ENCODE measurements at places on chromosomes 6 and 20.

DNA sequence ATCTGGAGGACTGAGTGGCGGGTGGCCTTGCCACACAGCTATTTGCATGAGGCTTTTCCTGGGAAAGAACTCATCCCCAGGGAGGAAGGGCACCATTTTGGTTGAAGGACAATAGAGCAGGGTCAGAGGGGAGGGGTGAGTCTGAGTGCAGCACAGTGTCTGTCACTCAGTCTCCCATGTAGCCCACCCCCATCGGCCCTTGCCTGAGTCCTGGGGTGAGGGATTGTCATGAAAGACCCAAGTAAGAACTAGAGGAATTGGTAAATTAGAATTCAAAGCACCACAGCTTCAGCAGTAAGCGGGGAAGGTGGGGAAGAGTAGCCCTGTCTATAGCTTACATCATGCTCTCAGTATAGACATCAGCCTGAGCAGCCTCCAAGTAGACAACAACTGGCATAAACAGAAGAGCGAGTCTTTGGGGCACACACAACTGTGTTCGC is 90.4 kb upstream of the TMEM30A start:
- no peak for DNase-seq

DNA sequence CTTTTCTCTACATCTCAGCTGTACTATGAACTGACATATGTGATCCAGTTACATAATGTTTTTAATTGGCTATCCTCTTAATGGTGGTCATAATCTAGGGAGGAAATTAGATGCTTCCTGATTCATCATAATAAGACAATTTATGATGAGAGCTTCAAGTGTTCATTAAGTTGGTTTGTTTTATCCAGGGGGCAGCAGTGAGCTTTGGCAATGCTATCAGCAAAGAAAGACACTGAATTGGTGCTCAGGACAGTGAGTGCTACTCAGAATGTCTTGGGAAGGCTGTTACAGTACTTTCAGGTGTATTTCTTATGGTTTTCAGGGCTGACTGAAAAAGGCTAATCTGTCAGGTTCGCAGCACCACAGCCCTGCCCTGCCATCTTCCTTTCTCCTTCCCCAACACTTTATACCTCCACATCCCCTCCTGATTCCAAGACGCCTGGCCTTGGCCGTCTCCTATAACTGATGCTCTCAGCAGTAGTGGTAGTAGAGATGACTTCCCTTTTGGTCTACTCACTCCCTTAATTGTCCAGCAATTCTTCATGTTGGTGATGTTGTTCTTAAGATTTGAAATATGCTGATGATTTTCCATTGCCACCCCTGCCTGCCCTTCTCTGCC is 67.0 kb upstream of the TNFAIP3 start:
- peak; percentile 26 for DNase-seq

- DNase-seq, result peak; percentile 10
Measured at GRCh38 chr6:45741437-45742171, 274.1 kb downstream of the CLIC5 start.

DNA sequence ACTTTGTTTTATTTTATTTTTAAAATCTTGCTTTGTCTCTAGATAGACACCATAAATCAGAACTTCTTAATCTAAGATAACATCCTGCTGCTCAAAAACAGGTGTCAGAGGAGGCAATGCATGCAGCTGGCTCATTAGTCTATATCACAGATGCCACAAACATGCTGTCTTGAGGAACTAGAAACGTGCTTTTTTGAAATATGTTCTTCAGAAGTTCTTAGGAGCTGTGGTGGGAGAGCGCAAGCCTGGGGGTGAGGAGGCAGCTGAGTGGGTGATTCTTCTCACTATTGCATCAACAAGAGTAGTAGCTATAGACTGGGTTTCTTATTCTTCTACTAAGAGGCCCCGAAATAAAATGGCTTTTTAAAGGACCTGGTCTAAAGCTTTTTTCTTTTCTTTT is 23.4 kb downstream of the IL22RA2 start:
- DNase-seq, result no peak

- DNase-seq, result peak; percentile 33
Measured at GRCh38 chr6:81934936-81935335, 182.5 kb upstream of the TENT5A start.

DNA sequence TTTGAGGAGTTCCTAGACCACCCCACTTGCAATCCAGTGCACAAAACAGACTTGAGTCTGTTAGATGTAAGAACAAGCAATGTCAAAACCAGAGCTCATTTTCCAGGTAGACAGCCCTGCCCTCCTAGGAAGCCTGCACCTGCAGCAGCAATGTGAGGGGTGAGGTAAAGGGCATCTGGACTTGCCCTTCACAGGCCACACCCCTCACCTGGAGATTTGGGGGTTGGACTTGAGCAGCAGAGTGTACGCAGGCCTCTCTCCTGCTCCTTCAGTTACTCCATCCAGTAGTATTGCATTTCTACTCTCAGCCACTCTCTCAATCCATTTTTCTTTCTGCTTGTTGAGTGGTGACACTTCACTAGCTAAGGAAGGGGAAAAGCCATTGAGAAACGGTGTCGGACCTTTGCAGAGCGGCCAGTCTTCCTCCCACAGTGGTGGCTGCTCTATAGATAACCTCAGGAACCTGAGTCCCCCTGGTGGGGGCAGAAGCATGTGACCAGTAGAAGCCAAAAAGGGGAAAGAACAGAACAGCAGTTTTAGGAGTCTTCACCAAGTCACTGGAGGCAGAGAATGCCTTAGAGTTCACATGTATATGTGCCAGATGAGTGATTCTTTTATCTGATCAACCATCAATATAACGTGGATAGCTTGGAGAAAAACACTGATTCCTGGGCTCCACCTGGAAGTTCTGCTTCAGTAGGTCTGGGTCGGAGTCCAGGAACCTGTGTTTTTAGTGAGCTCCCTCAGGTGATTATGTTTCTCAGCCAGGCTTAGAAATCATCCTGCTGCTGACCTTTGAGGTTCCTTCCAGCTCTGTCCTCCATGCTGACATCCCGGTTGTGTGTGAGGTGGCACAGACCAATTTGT is 28.0 kb downstream of the ARFGEF2 start:
- no peak for DNase-seq

- no peak for DNase-seq
Measured at GRCh38 chr20:9903048-9903655, 64.3 kb upstream of the PAK5 start.

DNA sequence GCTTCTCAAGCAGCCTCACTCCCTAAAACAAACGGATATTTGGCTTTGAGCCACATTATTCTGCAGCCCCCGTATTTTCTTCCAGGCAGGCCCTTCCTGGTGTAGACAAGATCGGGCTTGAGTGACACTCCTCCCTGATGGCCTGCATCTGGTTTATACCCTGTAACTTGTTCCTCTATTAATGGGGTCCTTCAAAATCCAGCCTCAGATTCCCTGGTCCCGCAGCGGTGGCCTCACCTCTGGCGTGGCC is 375 bp upstream of the TMEM14C start:
- no peak for DNase-seq

GRCh38 chr20:40678286-40678875 is 10.7 kb downstream of the MAFB start:
- DNase-seq, result no peak

DNA sequence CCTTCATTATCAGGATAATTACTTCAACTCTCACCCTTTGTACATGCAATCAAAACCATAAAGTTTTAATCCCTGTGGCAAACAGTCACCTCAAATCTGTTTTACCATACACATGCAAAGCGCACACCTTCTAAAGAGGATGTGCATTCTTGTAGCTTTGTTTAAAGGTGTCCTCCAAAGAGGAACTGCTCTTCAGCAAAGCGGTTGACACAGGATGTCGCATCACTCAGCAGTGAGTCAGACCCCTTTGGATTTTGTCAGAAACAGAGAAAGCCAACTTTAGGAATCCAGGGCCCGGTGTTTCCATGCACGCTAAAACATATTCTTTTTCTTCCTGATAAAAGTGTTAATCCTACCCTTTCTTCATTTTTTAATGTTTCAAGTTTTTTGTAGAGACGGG is 268.3 kb upstream of the ARID1B start:
- peak; percentile 9 for DNase-seq

DNA sequence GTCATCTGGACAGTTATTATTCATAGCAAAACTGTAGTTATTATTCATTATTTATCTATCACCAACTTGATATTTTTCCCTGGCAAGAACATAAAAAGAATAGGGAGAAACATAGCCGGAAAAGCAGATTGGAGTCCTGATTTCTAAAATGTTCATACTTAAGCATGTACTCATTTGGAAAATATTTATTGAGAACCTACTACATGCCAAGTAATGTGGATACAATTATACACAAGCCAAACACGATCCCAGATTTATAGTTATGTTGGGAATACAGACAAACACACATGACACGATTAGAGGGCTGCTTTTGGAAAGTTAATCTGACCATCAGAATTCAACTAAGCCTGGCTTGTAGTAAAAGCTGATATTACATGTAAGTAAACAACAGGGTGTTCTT is 30.7 kb downstream of the ARHGAP18 start:
- DNase-seq, result no peak

DNA sequence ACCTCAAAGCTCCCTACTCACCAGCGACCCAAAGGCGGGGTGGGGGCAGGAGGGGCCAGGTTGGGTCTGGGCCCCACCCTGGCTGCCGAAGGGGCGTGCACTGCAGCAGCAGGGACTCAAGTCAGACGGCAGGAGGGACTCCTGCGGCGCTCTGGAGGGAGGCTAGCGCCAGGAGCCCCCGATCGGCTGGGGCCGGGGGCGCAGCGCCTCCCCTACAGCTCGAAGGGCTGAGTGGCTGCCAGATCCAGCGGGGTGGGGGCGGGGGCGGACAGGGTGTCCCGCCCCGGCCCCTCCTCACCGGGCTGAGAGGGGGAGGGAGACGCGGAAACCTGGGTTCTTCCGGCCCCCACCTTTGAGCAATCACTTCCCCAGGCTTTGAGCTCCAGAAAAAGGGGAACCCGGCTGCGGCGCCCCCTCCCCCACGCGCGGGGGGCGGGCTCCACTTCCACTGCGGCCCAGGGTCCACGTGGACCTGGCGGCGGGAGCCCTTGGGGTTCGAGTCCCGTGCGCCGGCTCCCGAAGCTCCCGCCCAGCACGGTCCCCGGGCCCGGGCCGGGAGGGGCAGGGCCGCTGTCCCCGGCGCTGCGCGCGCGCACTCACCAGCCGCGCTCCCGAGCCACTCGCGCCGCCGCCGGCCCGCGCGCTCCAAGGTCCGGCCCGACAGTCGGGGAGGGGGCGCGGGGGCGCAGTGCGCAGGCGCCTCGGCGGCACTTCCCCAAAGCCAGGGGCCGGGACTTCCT is at the start of gene RGS19:
TSS of gene RGS19 (minus strand) at position 246 of the 740 bp plus-strand sequence. CDS start 2,632 bp downstream, outside the sequence.
- DNase-seq, result peak; percentile 85

- DNase-seq, result peak; percentile 15
Measured at GRCh38 chr6:18147160-18147559, 7.7 kb downstream of the TPMT start.

DNA sequence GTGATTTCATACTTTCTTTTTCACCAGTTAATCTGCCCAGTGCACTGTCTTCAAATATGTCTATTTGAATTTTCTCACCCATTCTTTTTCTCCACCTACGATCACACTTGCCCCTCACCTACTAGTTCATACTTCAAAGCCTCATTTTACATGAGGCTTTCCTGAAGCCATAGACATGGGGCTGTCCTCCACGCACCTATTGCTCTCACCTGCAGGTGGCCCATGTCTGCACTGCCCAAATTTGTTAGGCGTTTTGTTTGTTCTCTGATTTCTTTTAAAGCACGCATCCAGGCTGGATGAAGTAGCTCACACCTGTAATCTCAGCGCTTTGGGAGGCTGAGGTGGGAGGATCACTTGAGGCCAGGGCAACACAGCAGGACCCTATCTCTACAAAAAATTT is 106.8 kb upstream of the RIPOR2 start:
- no peak for DNase-seq

DNA sequence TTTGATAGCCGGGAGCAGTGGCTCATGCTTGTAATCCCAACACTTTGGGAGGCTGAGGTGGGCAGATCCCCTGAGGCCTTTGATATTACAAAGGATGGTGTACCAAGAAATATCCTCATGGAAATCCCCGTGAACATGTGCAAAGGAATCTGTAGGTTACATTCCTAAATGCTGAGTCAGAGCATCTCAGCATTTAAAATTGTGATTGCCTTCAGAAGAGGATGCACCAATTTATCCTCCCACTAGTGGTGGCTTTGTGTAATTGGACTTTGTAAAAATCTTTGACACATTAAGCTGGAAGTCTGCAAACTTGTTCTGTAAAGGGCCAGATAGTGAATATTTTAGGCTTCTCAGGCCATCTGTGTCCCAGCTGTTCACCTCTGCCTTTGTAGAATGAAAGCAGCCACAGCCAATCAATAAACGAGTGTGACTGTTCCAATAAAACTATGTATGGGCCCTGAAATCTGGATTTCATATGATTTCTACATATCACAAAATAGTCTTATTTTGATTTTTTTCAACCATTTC is 11.8 kb downstream of the TMEM14B start:
- peak; percentile 72 for DNase-seq

GRCh38 chr6:52964318-52964717 is 30.8 kb downstream of the GSTA4 start:
- DNase-seq, result no peak

DNA sequence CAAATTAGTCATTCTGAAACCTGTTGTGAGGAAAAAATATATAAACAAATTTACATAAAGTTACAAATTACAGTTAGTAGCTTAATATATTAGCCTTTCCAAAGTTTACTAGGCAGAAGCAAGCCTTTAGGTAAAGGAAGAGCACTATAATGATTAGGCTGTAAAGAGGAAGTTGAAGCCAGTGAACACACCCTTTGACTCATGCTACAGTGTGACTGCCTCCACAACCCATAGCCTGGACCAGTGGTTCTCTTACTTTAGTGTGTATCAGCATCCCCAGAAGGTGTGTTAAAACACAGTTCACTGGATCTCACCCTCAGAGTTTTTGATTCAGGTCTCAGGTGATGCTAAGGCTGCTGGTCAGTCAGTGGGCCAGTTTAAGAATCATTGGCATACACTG is 91.4 kb upstream of the DEFB112 start:
- no peak for DNase-seq

DNA sequence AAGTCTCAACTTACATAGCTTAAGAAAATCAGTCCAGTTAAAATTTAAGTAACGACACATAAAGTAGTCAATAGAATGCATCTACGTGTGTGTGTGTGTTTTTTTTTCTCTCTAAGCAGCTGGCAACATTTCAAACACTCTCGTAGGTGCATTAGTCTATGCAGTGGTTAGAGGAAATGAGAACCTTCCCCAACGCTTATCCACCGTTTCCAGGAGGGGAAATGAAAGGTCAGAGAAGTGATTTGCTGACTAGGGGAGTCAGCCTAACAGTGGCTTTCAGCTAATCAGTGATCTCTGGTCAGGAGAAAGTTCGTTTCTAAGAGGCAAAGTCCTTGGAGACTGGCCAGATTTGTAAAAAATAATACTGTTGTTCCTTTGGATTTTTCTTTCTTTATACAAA is 806.6 kb downstream of the C6orf118 start:
- no peak for DNase-seq

- no peak for DNase-seq
Measured at GRCh38 chr20:40651151-40651550, 37.9 kb downstream of the MAFB start.

GRCh38 chr20:6768228-6769140 is 998 bp downstream of the BMP2 start:
- peak; percentile 28 for DNase-seq

DNA sequence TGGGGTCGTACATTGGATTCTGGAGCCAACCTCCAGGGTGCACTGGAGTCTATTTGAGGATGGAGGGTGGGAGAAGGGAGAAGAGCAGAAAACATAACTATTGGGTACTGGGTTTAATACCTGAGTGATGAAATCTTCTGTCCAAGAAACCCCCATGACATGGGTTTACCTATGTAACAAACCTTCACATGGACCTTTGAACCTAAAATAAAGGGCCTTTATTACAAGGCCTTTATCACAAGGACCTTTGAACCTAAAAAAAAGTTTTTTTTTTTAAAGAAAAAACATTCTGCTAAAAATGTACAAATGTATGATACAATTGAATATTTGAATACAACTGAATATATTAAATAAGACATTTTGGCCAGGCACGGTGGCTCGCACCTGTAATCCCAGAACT is 38.1 kb upstream of the ZNF133 start:
- DNase-seq, result no peak
